ENCODE measurements at places on chromosomes 5 and 9.
A peak's percentile ranks its signal among the peaks of the same experiment; 100 is the strongest.

- peak; percentile 36 for DNase-seq
These were observed 6.5 kb upstream of the TBC1D9B start for GRCh38 chr5:179914032-179914755.

DNA sequence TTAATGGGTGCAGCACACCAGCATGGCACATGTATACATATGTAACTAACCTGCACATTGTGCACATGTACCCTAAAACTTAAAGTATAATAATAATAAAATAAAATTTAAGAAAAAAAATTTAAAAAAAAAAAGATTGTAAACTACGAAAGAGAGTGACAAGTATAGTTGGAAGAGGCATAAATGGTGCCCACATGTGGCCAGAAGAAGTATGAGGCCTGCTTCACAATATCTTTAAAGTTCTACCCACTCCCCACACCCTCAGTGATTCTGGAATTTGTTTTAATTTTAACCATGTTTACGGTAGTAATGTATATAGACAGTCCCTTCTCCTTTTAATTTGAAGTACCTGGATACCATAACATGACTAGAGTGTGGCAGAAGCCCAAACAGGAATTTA, 172.7 kb downstream of the CHSY3 start:
- no peak for DNase-seq

GRCh38 chr9:116812231-116813030, 125.3 kb downstream of the TRIM32 start:
- DNase-seq: no peak

- DNase-seq: peak; percentile 94
These were observed 44.6 kb upstream of the LPCAT1 start for GRCh38 chr5:1568201-1568979.

- no peak for DNase-seq
These were observed 990.4 kb upstream of the ACO1 start for GRCh38 chr9:31394015-31394473.

GRCh38 chr5:157516626-157517325, 56.8 kb downstream of the NIPAL4 start:
- DNase-seq: peak; percentile 92

GRCh38 chr5:150234576-150235499, 45.0 kb downstream of the SLC6A7 start:
- no peak for DNase-seq

DNA sequence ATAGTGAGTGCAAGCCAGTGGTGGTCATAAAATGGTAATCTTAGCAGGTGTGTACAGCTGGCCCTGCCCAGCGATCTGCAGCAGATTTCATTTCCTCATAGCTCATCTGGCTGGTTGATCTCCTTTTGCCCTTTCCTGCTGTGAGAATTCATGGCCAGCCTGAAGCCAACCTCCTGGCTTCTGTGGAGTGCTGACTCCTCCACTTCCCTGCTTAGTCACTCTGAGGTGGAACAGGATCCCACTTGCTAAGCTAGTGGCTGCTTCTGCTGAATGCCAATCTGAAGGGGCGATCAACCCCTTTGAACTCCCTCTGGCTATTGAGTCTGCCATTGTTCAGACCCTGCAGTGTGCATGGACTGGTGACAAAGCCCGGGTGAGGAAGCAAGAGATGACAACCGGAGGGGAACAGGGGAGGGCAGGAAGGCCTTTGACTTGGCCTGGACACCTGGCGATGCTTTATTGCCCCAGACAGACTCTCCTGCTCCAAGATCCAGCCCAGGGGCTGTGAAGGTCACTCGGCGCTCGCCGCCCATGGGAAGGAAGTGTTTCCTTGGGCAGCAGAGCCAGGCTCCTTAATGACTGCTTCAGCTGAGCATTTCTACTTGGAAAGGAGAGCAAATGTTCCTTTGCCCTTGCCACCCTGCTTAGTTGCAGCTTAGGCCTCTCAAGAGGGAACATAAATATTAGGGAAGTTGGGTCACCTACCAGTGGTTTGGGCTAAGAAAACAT, 341.1 kb downstream of the ZSWIM6 start:
- DNase-seq: peak; percentile 8

GRCh38 chr5:34486160-34486848, 169.8 kb upstream of the RAI14 start:
- peak; percentile 91 for DNase-seq

DNA sequence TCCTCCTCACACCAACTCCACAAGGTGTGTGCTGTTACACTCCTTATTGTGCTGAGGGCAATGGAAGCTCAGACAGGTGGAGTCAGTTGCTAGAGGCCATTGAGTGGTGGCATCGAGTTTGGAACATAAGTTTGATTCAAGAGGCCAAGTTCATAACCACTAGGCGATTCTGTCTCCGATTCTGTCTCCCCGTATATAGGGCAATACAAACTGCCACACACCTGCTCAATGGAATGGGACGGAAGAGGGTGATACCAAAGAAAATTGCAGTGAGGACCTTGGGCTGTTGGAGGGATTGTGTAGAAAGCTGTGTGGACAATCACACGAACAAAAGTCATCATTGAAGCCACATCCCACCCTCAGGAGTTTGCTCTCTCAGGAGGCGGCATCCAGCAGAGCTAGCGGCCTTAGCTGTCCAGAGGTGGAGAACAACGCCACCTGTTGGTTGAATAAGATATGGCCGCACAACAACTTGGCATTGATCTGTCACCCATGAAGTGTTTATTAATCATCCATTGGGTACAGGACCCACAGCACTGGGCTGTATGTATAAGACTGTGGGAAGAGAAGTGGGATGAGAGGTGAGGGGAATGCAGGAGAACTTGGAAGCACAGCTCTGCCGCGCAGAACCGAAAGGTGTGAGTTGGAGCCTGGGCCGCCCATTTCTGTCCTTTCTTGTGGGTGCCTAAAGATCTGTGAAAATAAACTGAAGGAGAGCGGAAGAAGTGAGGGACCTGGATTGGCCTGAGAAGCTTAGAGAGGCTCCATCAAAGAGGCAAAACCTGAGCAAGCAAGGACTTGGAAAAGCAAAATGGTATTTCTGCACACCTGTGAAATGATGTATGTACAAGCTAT, 16.1 kb upstream of the NEUROG1 start:
- peak; percentile 84 for DNase-seq

GRCh38 chr5:91072881-91073280, 310.2 kb downstream of the ARRDC3 start:
- peak; percentile 68 for DNase-seq

DNA sequence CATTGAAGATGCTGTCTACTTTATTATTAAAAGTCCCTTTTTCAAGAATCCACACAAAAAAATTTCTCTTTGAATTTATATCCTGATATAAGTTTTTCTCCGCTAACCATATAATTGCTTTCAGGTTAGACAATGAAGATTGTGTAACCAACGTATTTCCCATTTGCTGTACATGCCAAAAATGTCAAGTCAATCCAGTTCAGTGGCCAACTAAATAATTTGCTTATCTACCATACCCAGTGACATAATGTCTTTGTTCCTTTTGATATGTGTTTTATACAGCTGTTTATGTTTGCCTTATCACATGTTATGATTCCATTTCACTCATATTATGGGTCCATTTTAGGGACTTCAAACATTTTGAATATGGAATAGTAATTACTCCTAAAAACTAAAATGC, 349.9 kb downstream of the EFNA5 start:
- no peak for DNase-seq

DNA sequence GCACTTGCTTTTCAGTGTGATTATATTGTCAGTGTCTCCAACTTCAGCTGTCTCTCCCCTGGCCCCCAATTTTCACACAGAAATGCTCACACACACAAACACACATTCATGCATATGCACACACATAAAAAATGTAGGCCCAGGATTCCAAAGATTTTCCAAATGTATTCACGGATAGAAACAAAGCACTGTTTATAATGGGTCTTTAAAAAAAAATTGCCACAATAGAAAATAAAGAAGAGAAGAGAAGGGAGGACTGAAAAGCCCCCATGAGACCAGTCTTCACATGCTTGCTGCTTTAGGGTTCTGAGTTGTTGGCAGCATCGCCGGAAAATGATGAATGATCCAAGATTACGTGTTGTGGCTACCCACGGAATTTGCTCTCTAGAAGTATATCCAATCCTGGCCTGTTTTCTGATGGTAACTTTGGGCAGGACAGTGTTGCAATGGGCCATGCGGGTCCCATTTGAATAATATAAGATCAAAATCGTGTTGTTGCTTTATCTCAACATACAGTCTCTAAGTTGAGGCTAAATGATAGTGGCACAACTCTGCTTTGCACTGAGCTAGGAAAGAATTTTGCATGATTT, 36.2 kb upstream of the ACO1 start:
- peak; percentile 37 for DNase-seq

- DNase-seq: peak; percentile 51
These were observed 7.0 kb downstream of the PAM start for GRCh38 chr5:102762095-102762534.

DNA sequence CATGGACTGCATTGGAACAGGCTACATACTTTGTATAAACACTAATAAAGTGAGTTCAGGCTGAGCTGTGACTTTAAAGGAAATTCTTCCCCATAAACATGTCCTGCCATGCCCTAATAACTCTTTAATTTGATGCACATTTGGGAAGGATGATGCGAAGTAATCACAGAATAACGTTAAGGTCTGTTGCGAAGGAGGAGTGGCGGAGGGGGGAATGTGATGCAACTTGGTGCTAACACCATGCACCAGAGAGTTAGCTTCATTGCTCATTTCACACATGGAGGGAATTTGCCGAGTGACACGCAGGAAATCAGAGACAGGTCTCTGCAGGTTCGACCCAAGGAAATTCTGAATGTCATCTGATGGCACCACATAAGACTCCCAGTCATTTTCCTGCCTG, 32.9 kb downstream of the SLIT3 start:
- DNase-seq: peak; percentile 56
